GM03348 (cell line): ENCODE measurements at places on chromosomes 5 and 9.

DNA sequence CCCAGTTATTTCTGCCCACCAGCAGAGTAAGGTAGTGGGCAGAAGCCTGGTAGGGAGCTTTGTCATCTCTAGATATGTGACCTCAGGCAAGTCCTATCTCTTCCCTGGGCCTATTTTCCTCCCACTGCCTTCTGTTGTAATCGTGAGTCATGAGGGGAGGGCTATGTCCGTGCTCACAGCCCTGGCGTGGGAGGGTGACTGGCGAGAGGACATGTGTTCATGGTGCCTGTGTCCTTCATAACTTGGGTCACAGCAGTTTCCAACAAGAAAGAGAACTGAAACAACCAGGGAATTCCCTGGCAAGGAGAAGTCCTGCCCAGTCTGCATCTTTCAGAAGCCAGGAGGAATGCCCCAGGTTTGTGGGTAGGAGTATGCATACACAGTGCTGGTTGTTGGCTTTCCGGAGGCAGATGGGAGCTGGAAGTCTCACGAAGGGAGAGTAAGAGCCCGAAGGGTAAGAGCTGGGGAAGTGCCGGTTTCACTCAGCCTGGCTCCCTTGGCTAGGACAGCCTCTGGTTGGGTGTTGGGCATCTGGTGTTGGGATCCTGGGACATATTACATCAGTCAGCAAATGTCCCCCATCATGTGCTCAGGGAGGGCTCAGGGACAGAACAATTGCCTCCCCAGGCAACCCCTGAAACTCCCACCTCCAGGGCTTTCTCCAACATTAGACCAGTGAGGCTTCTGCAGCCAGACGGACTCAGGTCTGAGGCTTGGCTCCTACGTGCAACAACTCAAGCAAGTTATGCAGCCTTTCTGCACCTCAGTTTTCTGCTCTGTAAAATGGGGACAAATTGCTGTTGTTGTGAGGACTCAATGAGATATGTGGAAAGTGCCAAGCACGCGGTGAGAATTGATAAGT is 4.3 kb upstream of the TIFAB start:
- DNase-seq = peak; percentile 91

DNA sequence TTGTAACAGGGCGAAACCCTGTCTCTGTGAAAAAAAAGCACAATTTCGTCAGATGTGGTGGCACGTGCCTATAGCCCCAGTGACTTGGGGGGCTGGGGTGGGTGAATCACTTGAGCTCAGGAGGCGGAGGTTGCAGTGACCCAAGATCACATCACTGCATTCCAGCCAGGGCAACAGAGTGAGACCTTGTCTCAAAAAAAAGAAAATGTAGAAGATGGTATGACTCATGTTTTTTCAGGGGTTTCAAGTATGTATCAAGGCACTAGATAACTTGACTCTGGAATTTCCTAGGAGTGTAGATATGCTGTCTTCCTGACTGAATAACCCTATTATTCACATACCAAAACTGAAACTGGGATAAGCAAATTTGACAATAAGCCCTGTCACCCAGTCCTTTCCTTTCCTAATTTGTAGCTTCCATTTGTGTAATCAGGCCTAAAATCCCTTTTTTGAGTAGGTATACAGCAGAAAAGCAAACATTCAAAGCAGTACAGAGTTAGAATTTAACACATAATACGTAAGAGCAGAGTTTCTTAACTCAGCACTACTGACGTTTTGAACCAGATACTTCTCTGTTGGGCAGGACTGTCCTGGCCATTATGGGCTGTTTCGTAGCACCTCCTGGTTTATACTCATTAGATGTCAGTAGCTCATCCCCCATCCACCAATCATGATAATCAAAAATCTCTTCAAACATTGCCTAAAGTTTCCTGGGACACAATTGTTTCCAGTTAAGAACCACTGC is 17.3 kb upstream of the ANKRD18B start:
- DNase-seq = peak; percentile 26

DNA sequence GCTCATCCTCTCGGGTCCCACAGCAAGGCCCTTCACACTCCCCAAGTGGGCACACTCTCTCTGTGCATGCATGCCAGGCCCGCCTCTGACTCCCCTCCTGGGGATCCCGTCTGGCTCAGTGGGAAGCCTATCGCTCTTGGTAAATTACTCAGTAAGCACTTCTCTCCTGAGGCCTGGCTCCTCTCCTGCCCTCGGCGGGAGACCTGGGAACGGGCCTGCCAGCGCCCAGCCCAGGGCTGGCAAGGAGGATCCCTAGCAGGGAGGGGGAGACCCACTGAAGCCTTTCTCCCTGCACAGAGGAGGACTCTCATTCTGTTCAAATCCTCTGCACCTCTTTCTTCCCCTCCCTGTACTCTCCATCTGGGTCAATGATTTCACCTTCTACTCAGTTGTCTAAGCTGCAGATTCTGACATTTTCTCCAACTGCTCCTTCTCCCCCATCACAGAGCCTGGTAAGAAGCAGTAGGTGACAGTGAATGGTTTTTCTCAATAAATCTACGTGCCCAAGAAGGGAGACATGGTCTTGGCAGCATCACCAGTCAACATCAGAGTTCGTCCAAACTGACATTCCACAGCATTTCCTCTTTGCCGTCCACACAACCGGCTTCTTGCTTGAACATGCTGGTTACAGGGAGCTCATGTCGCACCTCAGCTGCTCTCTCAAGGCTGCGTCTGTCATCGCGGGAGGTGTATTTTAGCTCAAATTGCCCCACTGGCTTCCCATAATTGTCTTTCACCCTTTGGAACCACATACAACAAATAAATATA is 81.9 kb downstream of the GPR21 start:
- no peak for DNase-seq

DNA sequence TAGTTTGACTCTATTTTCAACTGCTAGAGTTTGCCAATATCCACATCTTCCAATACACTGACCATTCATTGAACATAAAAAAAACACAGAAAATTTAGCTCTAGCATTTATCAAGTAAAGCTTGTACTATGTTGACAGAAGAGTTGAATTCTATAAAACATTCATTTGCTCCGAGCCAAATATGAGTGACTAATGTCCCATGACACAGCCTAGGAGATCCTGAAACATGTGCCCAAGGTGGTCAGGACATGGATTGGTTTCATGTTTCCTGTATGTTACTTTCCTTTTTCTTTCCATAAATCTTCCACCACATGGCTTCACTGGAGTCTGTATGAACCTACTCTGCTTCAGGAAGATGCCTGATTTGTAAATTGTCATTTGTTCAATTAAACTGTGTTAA is 122.4 kb upstream of the PRDM9 start:
- DNase-seq = no peak

DNA sequence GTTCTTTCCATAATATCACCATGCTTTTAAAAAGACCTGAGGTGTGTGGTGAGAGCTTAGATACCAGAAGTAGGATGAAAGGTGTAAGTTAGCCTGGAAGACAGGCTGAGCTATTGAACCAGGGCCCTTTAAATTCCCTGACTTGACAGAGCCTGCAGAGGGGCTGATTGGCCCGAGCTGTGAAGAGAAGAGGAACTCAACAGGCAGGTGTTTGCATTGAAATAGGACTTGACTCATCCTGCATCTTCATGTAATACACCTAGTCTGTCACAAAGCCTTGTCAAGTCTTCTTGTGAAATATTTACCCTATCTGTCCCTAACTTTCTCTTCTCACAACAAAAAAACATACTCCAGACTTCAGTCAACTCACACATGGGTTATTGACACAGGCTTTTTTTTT is 16.6 kb upstream of the ANP32B start:
- DNase-seq = no peak

- DNase-seq = no peak
Observed at GRCh38 chr9:21883642-21884041, 81.2 kb downstream of the MTAP start.

DNA sequence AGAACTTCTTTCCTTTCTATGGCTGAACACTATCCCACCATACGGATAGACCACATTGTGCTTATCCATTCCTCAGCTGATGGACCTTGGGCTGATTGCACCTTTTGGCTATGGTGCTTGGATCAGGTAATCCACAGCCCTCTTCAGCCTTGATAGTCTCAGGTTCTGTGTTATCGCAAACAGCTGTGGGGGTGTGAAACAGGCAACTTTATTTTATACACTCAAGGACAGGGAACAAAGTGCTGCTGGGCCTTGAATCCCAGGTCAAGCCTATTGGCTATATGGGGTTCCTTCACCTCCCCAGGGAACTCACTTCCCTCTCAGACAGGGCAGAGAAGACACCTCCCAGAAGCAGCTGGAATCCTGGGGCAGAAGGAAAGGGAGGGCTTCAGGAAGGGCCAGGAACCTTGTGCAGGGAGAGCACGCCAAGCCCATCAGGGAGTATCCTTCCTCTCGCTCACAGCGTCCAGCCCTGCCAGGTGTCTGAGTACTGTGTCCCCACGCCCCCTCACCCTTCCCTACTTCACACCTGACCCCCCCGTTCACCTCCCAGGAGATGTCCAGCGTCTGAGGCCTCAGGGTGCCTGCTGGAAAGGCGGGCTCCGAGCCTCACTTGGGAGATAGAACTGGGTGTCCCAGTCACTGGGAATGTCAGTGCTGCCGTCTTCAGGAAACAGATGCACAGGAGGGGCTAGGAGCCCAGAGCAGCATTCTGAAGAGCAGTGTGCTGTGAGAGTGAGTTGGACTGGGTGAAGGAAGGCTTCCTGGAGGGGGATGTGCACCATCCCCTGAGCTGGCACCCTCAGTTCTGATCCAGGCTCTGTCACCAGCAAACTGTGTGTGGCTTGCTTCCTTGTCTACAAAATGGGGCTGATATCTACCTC is 32.8 kb downstream of the AFAP1L1 start:
- DNase-seq = no peak

DNA sequence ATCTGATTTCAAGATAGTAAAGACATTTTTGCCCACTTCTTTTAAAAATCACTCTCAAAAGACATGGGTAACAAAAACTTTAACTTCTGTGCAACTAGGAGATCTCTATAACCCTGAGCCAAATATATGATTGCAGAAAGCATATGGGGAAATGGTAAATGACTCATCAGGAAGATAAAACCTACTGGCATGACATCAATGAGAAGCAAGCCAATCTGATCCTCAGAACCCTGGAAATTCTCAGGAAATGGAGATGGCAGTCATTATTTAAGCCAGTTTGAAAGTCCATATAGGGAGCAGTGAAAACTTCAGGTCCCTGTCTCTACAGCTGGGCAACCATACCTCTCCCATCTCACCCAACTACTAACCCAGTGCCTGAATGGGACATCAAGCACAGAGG is 249.7 kb upstream of the NREP start:
- no peak for DNase-seq

- no peak for DNase-seq
Observed at GRCh38 chr9:127142931-127143464, 20.6 kb upstream of the ANGPTL2 start.

DNA sequence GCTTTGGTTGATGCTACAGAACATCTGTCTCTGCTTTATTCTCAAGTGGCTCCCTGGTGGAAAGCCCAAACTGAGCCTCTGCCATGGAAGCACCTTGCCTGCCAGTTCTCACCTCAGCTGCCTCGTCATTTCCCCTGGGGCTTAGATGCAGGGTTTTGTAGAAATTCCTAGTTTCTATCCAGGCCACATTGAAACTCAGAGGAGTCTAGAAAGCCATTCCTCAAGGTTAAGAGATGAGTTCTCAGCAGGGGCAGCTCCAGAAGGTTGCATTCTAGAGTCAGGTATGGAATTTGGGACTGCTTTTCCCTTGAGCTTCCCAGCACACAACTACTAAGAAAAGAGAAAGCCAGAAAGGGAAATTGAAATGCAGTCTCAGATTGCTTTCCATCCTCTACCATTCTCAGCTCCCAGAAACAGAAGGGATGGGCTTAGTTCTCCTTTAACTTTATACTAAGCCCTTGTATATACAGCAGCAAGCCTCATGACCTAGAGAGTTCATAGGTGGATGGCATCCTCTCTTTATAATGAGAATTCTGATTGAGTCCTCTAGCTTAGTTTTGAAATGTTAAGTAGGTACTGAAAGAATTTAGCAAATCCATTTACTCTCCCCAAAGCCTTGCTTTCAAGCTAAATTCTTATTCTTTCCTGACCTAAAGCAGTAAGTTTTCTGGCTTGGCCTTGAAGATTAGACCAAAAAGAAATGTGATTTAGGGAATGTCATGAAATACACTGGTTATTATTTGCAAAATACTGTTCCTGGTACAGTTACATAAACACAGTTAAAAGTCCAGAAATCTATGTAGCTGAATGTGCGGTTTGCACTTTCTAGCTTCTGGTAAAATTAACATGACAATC is 66.0 kb upstream of the MEF2C start:
- no peak for DNase-seq

- DNase-seq = peak; percentile 84
Observed at GRCh38 chr9:136201609-136202453, 3.1 kb downstream of the LHX3 start.

GRCh38 chr5:16178745-16179372 is 732 bp downstream of the MARCHF11 start:
- DNase-seq = peak; percentile 82

GRCh38 chr5:1299511-1299850 is 4.6 kb upstream of the TERT start:
- DNase-seq = no peak

GRCh38 chr5:73093943-73094342 is 26.4 kb upstream of the TMEM171 start:
- no peak for DNase-seq

- no peak for DNase-seq
Observed at GRCh38 chr5:169281625-169282024, 19.3 kb downstream of the SLIT3 start.

- DNase-seq = no peak
Observed at GRCh38 chr9:26888271-26888670, 4.3 kb downstream of the CAAP1 start.

DNA sequence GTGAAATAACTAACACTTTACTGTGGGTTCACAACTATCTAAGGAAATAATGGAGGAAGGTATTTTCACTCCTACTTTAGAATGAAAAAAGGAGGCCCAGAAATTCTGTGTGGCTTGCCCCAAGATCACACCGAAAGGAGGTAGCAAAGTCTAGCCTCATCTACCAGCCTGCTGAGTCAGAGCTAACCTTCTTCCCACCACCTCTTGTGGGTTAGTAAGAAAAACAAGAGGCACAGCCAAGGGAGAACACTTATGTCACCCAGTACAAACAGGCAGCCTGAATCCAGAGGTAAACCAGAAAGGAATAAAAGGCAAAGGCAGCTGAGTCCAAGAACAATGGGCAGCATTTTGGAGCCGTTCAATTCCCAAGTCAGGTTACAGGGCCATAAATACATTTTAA is 91.9 kb upstream of the RASEF start:
- no peak for DNase-seq

DNA sequence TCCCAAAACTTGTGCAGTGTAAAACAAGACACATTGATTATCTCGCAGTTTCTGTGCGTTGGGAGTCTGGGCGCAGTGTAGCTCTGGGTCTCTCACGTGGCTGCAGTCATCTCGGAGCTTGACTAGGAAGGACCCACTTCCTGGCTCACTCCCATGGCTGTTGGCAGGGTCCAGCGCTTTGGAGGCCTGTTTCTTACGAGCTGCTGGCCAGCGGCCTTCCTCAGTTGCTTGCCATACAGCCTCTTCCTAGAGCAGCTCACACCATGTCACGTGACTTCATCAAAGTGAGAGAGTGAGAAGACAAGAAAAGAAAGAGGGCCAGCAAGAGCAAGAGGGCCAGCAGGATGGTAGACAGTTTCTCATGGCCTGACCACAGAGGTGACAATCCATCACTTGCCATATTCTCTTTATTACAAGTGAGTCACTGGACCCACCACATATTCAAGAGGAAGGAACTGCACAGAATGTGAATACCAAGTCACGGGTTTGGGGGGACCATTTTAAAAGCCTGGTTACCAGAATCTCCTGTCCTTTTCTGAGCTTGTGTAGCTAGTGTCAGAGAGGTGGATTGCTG is 36.2 kb downstream of the MCCC2 start:
- DNase-seq = no peak
